ENCODE measurements at places on chromosomes 2 and 18.

DNA sequence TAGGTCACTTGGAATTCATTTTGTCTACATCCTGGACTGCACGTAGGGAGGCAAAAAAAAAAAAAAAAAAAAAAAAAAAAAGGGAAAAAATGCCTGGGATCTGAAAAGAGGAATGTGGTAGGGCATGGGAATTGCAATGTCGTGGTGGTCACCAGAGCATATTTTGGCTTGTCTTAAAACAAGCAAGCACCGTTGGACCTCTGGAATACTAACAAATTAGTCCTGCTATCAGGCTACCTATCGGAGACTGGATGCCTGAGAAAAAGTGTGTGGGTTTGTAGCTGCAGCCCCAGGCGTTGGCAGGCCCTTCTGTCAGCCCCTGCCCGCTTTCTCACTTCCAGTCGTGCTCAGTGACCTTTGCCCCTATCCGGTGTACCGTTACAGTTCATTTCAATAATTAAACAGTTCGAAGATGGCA is 588.5 kb upstream of the ZEB2 start:
- no peak for DNase-seq

- no peak for DNase-seq
Observed at GRCh38 chr2:88521445-88522073, 69.1 kb upstream of the FOXI3 start.

DNA sequence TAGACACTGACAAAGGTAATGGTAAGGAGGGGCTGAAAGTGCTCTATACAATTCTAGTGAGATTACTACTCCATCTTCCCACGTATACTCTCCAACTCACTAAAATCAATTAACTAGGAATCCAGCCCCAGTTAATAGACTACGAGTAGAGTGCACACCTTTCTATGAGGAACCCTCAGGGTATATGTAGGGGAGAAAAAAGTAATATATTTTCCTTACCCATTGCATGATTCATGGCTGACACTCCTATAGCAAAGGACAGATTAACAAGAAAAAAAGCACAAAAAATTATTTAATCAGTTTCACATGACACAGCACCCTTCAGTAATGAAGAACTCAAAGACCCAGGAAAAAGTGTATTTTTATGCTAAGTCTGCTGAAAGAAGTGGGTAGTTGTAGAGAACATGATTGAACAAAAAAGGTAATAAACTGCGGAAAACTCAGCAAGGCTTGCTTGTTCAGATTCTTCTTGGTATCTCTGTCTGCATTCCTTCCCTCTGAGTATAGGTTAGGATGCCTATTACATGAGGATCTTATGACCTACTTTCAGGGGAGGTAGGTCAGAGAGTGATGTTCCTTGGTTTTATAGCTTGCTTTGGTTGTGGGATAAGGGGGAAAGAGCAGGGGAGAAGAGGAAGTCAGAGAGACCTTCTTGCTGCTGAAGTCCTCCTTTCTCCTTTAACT is 342.0 kb upstream of the DLGAP1 start:
- DNase-seq = no peak

- no peak for DNase-seq
Observed at GRCh38 chr2:3585261-3586109, 9.4 kb upstream of the COLEC11 start.

DNA sequence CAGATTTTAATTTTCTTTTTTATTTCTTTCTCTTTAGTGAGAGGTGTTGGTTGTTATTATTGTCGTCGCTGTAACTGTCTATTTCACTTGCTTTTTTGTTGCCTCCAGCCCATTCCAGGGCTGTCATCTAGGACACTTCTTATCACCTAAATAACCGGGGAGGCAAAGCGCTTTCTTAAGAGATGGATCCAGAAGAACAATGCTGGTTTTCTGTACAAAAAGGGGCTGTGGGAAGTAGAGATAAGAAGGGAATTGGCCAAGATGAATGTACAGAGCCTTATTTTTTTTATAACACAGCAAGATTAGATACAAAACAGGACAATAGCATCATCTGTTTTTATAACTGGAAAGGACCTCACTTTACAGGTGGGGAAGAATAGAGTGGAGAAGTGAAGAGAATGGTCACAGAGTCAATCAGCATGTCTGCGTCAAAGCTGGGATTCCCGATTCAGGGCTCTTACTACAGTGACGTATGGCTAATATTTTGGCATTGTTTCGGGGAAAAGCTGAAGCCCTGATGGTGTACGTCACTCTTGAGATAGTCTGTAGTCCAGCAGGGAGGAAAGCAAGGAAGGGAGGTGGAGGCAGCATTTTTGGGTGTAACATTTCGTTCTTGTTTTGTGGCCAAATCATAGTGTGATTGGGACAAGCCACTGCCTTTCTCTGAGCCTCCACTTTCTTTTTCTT is 23.2 kb downstream of the IL1B start:
- DNase-seq = no peak

- peak; percentile 37 for DNase-seq
Observed at GRCh38 chr18:2570772-2571199, 519 bp downstream of the METTL4 start.

DNA sequence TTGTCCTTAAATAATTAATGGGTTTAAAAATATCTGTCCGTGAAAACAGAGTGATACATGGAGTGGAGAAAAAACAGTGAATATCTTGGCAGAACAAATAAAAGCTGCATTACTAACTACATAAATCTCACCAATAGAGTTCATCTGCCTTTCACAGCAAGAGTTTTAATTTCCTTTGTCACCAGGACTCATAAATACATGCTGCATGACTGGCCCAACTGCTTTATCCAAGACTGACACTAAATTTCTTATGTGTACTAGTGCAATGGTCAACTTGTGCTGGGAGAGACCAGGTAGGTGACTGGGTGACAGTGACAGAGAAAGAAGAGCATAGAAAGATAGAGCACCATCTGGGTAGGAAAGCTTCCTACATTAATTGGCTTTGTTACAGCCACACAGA is 402.8 kb downstream of the RAD51AP2 start:
- DNase-seq = no peak

GRCh38 chr2:69789175-69789721 is 40.2 kb upstream of the GMCL1 start:
- no peak for DNase-seq

DNA sequence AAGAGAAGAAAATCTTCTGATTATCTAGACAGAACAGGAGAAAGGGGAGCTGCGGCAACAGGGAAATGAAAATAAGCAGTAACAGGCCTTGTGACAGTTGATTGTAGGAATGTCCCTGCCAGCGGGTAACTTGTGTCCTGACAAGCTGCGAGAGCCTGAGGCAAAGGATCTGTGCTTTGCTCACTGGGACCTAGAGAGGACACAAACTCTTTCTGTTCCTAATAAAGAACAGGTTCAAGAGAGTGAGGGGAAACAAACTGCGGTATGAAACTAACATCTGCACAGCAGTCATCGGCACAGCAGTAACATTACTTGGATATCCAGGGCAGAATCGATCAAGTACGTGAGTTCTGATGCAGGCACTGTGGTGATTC is 103.7 kb upstream of the THOC1 start:
- no peak for DNase-seq

DNA sequence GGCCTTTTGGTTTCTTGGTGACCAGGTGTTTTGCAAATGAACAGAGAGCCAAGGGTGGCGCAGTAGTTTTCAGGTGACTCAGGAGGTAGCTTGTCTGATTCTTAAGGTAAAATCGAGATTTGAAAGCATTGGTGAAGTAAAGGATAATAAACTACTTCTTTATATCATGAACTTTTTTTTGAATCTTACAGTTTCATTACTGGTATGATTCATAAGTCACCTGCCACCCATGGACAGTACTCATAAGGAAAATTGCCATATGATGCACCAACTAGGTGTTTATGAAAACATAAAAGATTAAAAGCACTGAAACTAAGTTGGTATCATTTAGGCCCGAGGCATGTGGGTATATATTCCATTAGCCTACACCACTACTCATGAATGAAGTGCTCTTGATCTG is 84.1 kb upstream of the MGAT5 start:
- DNase-seq = no peak

GRCh38 chr2:121095257-121096080 is 189.5 kb downstream of the TFCP2L1 start:
- DNase-seq = no peak

DNA sequence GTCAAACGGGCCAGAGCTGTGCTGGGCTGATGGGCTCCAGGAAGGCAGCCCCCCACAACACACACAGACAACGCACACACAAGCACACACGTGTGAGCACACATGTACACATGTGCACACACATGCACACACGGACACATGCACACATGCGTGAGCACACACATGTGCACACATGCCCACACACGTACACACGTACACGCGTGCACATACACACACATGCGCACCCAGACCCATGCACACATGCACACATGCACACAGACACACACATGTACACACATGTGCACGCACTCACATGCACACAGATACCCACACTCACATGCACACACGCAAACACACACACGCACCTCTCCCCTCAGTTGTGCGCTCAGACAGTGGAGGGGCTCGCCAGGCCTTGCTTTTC is 31.2 kb upstream of the HPCAL1 start:
- DNase-seq = no peak

DNA sequence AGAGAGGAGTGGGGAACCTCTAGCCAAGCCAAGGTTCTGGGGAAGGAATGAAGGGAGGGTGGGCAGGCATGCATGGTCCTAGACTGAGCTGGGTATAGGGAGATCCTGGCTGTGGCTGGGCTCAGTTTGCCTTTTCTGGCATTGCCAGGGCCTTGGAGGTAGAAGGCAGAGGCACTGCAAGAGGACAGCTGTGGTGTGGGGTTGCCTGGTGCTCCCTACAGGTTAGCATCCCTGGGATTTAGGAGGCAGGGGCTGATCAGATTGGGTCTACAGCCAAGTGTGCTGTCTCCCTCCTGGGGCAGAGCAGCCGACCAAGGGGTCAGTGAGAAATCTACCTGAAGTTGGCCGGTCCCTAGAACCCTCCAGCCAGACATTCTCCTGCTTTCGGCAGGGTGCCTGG is 15.9 kb downstream of the ABCG8 start:
- no peak for DNase-seq

GRCh38 chr2:224930124-224930523 is 112.1 kb downstream of the DOCK10 start:
- DNase-seq = peak; percentile 36

GRCh38 chr2:122023059-122023864 is 267.8 kb downstream of the TSN start:
- no peak for DNase-seq

DNA sequence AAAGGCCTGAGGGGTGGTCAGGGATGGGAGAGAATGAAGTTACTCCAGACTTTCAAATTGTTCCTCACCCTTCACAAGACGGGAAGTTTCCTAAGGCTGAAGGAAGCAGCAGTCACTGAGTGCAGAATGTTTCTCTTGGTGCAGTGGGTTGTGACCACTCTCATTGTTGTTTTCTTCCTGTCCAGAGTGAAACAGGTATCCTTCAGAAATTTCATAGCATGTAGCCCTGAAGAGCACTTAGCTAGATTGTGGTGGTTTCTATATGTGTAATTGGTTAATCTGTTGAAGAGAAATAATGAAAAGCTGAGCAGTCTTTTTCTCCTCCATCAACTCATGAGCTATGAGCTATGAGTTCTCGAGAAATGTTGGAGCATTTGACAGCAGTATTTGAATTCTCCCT is 96.8 kb downstream of the GPD2 start:
- DNase-seq = no peak

GRCh38 chr2:196635156-196635555 is 4.4 kb upstream of the CCDC150 start:
- DNase-seq = no peak

DNA sequence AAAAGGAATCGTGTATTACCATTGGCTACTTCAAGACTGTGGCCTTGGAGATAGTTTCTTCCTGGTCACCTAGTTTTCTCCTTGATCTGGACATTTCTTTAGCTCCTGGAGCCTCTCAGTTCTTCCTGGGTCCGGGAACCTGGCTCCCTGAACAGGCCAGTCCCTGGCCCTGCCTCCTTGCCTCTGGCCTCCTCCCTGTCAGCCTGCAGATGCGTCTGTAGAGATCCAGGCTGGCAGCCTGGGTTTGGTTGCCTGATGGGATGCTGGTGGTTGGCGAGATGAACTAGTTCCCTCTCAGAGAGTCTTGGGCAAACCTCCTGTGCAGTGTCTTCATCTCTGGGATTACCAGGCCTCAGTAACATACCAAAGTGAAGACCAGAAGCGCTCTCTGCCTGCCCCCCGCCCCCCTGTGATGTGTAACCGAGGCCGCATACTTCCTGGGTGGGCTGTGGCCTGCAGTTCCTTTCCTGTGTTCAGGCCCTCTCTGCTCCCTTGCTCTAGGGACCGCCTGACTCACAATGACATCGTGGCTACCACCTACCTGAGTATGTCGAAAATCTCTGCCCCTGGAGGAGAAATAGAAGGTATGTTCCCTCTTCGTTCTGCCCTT is 85.4 kb downstream of the DYSF start:
- DNase-seq = no peak

DNA sequence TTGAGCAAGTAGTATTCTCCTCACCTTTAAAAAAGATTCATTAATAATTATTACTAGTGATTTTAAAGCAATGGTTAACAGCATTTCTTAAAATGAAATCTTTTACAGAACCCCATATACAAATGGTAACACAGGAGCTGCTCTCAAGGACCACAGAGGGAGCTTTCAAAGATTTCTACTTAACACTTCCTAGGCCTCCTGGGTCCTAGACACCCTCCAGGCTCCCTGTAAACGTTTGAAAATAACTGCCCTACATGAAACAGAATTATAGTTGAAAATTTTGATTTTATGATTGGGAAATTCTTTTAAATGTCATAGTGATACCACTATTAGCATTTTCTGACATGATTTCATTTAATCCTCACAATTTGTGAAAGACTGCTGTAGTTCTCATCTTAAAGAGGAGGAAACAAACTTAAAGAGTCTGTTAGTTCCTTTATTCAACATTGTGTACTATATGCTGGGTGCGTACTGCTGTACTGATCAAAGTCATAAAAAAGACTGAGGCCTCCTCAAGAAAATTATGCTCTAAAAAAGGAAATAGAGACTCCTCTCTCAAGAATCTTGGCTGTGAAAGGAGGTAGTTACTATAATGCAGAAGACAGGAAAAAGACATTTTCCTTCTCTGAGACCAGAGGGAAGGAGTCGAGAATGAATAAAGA is 10.6 kb downstream of the CUL3 start:
- no peak for DNase-seq

DNA sequence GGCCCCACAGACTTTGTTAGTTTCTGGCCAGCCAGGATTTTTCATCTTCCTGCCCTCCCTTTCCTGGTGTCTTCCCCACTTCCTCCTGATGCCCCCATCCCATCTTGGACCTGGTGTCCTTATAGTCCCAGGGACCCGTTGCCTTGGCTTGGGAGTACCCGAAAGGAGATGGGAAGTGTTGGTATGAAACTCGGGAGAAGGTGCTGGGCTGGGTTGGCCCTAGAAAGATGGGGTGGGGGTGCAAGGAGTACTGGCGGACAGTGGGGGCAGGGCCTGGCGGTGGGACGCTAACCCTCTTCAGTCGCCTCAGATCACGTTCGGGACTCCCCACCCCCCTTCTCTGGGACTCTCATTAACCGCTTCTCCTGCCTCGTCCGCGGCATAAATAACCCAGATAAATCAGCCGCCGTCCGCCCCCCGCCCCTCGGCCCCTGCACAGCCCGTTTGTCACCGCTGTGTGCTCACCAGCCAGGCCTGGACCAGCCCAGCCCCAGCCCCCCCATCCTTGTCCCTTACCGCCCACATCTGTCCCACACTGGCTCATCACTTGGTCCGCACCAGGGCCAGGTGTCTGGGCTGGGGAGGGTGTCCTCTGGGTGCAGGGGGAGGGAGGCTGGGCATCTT is 3.7 kb upstream of the ASIC4 start:
- DNase-seq = no peak

- no peak for DNase-seq
Observed at GRCh38 chr2:27298391-27299080, 9.7 kb downstream of the UCN start.

- DNase-seq = no peak
Observed at GRCh38 chr2:66872986-66873754, 438.2 kb downstream of the MEIS1 start.
